Right ventricle myocardium inferior (tissue), 1 donor: ENCODE measurements at places on chromosomes 4 and X. TPM values are rescaled to one million over a fixed set of nuclear protein-coding genes. Genes with fewer than 3 reads are reported as not detected.

FOXR2 gene
- not detected for total RNA-seq

INTU gene
- 4.1 TPM for total RNA-seq

CXorf49 gene
- not detected for total RNA-seq

PABPC1L2B gene
- not detected for total RNA-seq

- DNase-seq = no peak
Measured at GRCh38 chr4:101279377-101279871, 67.9 kb downstream of the PPP3CA start.

DNA sequence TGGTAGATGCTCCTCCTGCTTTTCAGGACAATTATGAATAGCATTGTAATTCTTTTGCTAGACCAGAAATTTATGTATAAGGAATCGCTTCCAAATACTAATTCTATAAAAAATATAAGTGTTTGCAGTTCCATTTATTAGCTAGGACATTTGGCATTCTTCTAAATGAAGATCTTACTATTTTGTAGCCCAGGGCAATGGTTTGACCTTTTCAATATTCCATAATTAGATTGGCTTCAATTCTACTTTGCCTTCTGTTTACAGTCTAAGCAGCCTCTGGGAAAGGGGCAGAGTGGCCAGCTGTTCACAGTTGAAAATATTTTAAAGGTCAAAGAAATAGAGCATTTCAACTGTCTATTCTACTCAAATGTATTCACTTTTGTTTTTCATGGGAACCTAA lies 912.1 kb upstream of the GRIA3 start:
- no peak for DNase-seq

GRCh38 chr4:178349601-178350000 lies 907.4 kb upstream of the AGA start:
- DNase-seq = no peak

GRCh38 chr4:97073194-97073593 lies 1070.1 kb downstream of the STPG2 start:
- no peak for DNase-seq

- DNase-seq = no peak
Measured at GRCh38 chr4:171875291-171875690, 62.1 kb downstream of the GALNTL6 start.
